ENCODE measurements at places on chromosomes 16 and 17.

DNA sequence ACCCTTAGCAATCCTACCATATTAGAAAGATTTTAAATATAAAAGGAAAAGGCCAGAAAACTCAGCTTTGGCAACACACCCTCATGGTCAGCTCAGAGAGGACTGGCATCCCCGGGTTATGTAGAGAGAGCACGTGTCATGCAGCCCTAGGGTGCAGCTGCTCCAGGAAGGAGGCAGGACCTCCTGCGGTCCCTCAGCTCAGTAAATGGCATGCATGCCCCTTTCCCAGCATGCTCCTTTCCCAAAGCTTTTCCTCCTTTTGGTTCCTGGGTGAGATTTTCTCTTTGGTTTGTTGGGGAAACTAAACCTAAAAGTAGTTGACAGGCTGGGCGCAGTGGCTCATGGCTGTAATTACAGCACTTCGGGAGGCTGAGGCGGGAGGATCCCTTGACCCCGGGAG lies 3.9 kb downstream of the GAN start:
- no peak for DNase-seq

- DNase-seq: no peak
Observed at GRCh38 chr17:36614933-36615332, 13.6 kb downstream of the MRM1 start.

DNA sequence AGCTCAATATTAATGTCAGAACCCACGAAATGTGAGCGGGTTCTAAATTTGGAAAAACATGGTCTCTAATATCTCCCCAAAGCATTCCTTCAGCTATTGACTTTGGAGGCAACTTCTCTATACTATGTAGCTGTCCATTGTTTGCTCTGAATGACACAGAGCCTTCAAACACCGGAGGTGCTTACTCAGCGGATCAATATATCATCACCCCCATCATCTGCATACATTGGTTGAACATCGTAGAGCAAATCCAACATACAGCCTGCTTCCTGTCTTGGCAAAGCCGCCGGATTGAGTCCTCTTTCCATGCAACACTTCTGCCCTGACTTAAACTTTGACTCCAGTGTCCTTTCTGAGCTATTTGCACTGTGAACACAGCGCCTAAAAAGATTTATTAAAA lies 61.3 kb downstream of the C17orf67 start:
- no peak for DNase-seq

DNA sequence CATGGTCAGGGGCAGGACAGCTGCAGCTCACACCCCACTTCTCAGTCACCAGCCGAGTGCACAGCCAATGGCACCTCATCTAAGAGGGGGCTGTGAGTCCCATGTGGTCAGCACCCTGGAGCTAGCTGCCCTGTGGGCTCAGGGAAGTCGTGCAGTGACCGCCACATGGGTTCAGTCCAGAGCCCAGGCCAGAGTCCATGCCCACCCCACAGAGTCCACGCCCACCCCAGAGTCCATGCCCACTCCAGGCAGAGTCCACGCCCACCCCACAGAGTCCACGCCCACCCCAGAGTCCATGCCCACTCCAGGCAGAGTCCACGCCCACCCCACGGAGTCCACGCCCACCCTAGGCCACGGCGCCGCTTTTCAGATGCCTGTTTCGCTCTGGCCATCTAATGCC lies 24.1 kb downstream of the SLC7A5 start:
- no peak for DNase-seq

DNA sequence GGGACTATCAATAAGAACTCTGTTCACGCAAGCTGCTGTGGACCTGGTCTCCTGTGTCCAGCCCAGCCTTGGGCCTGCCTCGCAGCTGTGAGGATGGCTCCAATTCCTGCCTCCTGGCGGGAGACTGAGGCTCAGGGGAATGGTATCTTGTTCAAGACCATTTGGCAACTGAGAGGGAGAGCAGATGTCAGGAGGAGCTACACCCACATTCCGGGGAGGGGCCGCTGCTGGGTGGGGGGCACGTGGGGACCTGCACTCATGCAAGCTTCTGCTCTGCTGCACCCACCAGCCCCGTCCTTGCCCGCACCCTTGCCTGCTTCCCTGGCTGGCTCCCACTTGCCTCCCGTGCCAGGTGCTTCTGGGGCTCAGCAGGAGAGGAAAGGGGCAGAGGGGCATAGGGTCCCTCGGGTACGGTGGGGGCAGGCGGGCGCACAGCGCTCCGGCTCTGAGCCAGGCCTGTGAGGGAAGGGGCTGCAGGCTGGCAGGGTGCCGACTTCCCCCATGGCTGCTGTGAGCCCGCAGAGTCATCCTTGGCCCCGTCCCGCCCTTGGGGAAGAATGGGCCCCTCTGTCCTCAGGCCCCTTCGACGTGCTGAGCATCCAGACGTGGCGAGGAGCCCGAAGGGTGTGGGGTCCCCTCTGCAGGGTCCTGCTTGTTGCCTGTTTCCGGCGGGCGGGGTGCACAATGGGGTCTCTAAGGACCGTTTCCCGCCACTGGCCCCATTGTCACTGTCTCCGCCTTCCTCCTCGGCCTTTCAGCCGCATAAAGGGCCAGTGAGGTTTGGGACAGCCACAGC lies 2.7 kb downstream of the METRN start:
- no peak for DNase-seq

GRCh38 chr16:49003992-49004391 lies 277.6 kb downstream of the CBLN1 start:
- no peak for DNase-seq

DNA sequence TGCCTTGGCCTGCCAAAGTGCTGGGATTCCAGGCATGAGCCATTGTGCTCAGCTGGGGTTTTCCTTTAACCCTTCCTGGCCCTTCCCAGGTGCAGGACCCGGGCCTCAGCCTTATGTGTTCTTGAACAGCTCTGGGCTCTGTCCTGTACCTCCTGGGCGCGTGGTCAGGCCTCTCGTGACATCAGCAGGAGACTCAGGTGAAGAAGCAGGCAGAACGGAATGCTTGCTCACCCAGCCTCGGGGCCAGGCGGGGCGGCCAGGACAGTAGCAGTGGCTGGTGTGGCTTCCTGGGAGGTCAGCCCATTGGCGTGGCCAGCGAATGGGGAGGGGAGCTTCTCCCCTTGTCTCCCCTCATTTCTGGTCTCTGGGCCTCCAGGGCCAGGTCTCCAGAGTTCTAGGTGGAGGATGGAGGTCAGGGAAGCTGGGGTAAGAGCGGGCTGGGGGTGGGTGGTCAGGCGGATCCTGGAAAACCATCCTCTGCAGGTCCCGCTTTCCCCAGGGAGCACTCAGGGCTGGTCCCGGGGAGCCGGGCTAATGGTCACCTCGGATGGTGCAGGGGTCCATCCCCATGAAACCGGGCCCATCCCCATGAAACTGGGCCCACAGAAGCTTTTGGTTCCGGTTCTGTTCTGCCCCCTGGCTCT lies 281.5 kb downstream of the SEC14L1 start:
- no peak for DNase-seq

DNA sequence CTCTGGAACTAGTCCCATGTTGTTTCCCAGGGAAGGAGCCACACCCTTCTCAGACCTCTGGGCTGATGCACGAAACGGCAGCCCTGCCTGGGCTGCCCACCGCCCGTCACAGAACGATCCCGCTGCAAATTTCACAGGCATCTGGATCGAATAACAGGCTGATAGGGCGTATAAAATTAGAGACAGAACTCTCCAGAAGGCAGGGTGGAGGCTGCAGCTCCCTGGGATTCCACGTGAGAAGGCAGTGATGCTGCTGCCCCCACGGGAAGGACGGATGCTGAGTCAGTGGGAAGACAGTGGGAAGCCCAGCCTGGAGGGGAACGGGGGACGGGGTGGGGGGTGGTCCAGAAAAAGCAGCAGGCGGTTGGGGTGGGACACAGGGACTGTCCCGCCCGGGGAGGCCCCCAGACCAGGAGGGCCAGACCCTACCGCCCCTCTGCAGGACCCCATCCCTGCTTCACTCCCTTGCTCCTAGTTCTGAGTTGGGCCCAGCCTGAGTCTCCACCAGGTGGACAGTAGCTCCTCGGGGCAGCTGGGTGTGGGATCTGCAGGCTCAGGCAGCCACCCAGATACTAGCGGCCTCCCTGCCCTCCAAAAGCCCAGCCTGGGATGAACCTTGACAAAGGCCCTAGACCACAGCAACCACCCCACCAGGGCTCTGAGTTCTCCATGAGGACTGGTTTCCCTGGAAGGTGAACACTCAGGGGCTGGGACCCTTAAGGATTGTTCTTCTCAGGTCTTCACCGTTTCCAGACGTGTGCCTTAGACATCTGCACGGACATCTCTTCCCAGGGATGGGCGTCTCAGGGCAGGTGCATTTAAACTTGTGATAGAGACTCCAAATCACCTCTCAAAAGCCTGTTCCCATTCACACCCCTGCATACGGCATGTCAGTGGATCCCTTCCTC lies 117.8 kb downstream of the METRNL start:
- DNase-seq: no peak

GRCh38 chr16:67783353-67783725 lies 23.0 kb downstream of the RANBP10 start:
- no peak for DNase-seq

- no peak for DNase-seq
Observed at GRCh38 chr17:76469076-76469990, 1.9 kb downstream of the AANAT start.

- DNase-seq: peak; percentile 54
Observed at GRCh38 chr17:44221084-44221861, 1.8 kb upstream of the UBTF start.

DNA sequence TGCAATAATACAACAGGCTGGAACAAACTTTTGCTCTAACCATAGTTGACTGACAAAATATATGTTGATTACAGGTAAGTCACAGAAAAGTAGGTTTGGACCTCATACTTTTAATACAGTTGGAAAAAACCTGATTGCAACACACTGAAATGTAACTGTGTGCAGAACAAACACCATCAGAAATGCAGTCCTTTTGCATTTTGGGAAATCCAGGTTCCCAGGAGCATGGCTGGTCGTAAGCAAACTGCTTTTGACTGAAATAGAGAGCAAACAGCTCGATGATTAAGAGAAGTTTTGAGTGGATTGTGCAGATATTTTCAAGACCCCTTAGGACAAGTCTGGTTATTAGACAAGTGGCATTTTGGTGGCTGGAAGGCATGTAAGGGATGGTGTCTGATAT lies 8.0 kb downstream of the IGF2BP1 start:
- no peak for DNase-seq

DNA sequence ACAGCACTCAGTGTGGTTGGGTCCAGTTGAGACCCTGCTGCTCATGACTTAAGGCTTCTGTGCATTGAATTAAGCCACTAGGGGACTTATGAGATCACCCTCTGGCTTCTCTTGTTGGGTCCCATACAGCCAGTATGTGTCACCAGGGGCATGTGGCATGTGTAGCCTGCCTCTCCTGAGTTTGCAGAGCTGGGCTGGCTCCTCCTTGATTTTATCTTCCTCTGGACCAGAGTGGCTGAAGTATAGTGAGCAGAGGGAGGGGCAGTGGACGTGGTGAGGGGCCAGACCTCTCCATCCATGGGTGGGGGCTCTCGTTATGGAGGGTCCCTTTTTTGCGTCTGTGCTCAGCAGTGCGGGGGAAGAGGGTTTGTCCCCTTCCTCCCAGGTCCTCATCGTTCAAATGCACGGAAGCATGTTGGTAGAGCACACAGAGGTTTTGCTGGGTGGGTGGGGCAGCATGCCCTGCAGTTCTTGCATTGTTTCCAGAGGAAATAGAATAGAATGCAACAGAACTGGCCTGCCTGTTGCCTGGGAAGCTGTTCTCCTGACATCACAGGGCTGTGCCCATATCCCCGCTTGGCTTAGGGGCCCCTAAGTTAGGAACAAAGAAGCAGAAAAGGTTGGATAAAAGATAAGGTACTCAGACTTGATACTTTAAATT lies 77.4 kb downstream of the SPECC1 start:
- no peak for DNase-seq

GRCh38 chr16:84177741-84178073 lies 9.2 kb downstream of the TAF1C start:
- DNase-seq: no peak

DNA sequence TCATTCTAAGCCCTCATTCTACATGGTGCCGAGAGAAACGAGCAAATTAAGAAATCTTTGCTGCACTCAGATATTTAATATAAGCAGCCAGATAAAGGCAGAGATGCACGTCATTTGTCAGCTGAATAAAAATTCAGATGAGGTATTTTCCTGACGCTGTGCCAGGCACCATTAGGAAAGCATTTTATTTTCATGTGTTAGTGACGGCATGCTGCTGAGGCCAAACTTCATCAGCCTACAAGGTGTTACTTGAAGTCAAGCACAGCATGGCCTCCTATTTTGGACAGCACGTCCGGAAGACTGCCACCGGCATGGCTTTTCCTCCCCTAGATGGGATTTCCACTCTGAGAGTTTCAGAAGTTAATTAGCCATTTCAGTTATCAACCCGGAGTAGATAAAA lies 70.3 kb downstream of the IRX3 start:
- DNase-seq: no peak

- no peak for DNase-seq
Observed at GRCh38 chr17:57215317-57215716, 41.0 kb upstream of the MSI2 start.

- DNase-seq: no peak
Observed at GRCh38 chr16:11334831-11335404, 10.3 kb upstream of the RMI2 start.

GRCh38 chr16:69064124-69064763 lies 41.2 kb upstream of the HAS3 start:
- no peak for DNase-seq

DNA sequence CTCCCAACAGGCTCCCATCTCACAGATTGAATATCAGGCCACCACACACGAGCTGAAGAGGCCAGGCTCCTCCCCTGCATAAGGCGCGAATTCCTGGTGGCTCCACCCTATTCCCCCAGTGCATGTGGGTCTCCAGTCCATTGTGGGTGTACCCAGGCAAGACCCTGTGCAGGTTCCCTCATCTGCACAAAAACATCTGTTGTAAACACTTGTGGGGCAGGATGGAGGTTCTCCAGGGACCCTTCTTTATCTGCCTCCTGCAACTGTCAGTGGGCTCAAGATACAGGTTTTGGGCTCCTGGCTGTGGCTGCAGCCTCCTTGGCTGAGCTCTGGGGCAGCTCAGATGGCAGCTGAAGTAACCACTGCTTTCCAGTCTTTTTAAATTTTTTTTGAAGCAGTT lies 17.6 kb upstream of the LGALS9 start:
- DNase-seq: no peak

DNA sequence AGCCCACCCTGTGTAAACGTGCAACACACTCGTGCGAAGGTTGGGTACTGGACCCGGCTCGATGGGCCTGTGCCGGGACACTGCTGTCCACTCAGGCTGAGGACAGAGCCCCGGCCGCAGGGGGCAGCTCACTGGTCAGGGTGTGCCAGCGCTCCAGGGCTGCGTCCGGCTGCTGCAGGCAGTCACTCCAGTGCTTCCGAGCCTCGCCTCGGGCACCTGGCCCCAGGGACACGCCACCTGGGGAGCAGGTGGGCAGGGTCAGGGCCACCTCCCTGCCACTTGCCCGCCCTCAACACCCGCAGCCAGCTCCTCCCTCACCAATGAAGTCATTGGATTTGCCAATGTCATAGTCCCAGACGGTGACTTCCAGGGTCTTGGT lies 4.7 kb downstream of the DOC2A start:
- no peak for DNase-seq

GRCh38 chr16:52078716-52079655 lies 468.0 kb downstream of the TOX3 start:
- DNase-seq: no peak

GRCh38 chr17:46916211-46916610 lies 6.7 kb upstream of the GOSR2 start:
- no peak for DNase-seq

- DNase-seq: no peak
Observed at GRCh38 chr17:39391448-39391847, 10.0 kb downstream of the FBXL20 start.

- no peak for DNase-seq
Observed at GRCh38 chr17:57033296-57033695, 51.8 kb upstream of the AKAP1 start.

- DNase-seq: no peak
Observed at GRCh38 chr16:12133729-12134128, 157.2 kb downstream of the SNX29 start.

GRCh38 chr17:47993031-47993564 lies 22.2 kb downstream of the CDK5RAP3 start:
- DNase-seq: no peak

Measured in stimulated activated CD4-positive, alpha-beta T cell treated with anti-CD3 and anti-CD28 coated beads, Interleukin-2, amount 100 ng/mL, for 48 hours (primary cell).